ENCODE measurements at places on chromosomes 4 and X.
A peak's percentile ranks its signal among the peaks of the same experiment; 100 is the strongest.

DNA sequence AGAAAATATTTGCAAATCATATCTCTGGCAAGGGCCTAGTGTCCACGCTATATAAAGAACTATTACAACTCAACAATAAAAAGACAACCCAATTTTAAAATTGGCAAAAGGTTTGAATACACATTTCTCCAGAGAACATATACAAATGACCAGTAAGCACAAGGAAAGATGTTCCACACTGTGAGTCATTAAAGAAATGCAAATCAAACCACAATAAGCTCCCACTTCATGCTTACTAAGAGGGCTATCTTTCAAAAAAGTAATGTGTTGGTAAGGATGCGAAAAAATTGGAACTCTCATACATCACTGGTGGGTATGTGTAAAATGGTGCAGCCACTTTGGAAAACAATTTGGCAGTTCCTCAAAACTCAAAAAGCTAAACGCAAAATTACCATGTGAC, 884.0 kb upstream of the INTU start:
- DNase-seq: no peak

DNA sequence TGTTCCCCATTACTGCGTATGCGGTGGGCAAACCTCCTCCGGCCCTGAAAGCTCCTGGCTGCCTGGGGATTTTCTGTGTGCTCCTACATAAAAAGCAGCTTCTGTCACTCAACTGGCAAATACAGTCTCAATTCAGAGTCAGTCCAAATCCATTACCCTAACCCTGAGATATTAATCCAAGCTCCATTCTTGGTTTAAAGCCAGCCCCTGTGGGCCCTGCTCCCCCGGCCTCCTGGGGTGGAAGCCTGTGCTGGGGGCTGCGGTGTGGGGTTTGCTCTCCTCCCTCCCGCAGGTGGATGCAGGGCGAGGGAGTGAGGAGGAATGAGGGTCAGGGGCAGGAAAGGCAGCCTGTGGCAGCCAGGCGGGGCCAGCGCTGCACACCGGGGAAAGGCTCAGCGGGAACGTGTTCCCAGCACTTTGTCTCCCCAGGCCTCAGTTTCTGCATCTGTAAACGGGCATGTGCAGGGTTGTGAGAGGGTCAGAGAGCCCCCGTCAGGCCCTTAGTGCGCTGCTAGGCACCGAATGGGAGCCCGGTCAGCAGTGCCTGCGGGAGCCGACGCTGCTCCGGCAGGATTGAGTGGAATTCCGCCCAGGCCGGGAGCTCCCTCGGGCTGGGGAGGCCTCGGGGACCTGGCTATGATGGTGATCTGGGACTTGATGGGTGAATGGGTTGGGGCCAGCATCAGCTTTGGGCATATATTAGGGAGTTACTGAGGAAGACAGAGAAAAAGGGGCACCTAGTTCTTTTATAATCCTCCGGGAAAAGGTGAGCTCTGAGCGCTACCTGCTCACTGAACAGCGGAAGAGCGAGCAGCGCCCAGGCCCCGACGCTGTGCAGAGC, 6.3 kb upstream of the RGS12 start:
- no peak for DNase-seq

DNA sequence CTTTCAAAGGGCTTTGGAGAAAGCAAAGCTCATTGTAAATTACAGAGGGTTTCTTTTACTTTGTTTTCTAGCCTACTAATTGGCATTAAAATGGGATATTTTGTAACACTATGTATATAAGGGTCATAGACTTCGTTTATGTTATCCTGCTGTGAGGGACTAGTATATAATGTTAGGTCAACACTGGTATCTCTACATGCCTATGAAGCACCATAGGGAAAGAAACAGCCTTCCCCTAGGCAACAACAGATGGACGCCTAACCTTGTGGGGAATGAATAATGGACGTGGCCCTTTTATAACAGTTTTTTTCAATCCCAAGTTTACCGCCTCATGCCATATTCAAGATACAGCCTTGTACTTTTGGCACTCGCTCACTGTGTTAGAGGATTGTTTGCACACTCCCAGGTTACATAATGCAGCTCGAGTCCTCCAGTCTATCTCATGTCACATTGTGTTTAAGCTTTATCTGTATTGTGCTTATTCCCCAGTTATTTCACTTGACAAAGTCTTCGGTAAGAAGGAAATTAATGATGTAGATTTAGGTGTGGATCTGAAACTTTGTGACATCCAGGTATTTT, 711.0 kb downstream of the RPA4 start:
- DNase-seq: no peak

DNA sequence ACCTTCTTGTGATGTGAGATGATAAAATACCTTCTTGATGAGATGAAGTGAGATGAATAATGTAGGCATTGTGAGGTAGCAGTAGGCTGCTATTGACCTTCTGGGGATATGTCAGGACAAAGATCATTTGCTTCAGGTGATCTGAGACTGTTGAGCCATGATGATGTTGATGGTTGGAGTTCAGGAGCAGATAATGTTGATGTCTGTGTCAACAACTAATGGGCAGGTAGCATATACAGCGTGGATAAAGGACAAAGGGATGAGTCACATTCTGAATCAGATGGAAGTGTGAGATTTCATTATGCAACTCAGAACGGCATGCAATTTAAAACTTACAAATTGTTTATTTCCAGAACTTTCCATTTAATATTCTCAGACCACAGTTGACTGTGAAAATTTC, 57.3 kb downstream of the RAP1GDS1 start:
- no peak for DNase-seq

DNA sequence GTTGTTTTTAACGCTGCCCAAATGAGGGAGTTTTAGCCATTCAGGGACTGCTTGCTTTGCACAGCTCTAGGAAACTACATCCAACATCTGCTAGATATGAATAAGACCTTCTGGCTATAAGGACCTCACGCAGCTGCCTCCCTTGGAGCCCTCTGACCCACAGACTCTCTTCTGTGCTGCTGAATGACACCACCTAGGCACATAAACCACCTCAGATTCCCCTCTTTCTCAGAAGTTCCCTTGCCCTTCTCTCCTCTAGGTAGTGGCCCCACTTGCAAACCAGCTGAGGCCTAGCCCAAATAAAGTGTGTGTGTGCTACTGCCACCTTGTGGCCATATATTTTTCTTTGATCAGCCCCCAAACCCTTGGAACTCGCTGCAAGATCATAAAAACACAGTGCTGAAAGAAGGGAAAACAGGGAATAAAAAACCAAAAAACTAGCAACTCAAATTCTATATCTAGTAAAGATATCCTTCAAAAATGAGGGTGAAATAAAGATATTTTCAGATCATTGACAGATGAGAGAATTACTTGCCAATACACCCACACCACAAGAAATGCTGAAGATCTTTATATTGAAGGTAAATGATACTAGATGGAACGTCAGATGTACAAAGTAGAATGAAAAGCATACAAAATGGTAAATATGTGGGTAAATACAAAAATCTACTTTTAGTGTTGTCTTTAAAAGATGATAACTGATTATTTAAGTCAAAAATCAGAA, 265.9 kb downstream of the ADAMTS3 start:
- peak; percentile 2 for DNase-seq

- DNase-seq: no peak
Observed at GRCh38 chrX:79138658-79139241, 5.7 kb upstream of the GPR174 start.

GRCh38 chrX:300334-300733, 18.3 kb downstream of the GTPBP6 start:
- DNase-seq: no peak

DNA sequence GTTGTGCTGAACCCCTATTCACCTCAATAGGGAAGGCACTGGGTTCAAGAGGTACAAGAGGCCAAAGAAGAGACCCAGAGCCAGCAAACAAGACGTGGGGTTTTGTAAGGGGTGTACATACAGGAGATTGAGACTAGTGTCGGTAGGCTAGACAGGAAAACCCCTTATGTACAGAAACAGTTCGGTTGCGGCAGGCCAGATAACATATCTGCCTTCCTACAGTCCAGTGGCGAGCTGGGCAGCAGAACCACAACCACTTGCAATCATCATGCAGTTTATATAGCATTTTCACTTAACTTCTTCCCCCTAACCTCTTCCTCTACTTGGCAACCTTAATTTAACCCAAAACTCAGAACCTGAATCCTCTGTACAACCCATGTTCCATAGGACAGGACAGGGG, 422.2 kb downstream of the PDHA2 start:
- DNase-seq: no peak

- DNase-seq: no peak
Observed at GRCh38 chr4:181998398-181999295, 244.6 kb upstream of the TENM3 start.

DNA sequence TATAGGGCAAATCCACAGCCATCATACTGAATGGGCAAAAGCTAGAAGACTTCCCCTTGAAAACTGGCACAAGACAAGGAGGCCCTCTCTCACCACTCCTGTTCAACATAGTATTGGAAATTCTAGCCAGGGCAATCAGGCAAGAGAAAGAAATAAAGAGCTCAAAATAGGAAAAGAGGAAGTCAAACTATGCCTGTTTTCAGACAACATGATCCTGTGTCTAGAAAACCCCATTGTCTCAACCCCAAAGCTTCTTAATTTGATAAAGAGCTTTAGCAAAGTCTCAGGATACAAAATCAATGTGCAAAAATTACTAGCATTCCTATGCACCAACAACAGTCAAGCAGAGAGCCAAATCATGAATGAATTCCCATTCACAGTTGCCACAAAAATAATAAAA, 160.3 kb downstream of the CXXC4 start:
- no peak for DNase-seq

GRCh38 chr4:123444290-123444731, 47.7 kb downstream of the SPRY1 start:
- DNase-seq: no peak

GRCh38 chr4:184951668-184952160, 66.6 kb upstream of the HELT start:
- no peak for DNase-seq

DNA sequence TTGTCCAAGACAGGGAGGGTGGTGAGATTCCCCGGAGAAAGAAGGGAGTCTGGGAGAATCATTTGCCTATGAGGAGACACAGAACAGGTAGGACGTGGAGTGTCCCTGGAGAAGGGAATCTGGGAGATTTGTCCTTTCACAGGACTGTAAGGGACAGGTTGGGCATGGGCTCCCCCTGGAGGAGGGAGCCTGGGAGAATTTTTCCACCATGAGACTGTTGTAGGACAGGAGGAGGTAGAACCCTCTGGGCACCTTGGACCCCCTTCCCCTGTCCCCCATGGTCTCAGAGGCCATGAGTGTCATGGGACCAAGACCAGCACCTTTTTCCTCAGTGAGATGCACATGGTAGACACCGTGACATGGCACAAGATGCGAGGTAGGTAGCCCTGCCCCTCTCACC, 2.8 kb downstream of the PORCN start:
- DNase-seq: no peak

- no peak for DNase-seq
Observed at GRCh38 chr4:73408181-73408867, 4.2 kb downstream of the ALB start.

DNA sequence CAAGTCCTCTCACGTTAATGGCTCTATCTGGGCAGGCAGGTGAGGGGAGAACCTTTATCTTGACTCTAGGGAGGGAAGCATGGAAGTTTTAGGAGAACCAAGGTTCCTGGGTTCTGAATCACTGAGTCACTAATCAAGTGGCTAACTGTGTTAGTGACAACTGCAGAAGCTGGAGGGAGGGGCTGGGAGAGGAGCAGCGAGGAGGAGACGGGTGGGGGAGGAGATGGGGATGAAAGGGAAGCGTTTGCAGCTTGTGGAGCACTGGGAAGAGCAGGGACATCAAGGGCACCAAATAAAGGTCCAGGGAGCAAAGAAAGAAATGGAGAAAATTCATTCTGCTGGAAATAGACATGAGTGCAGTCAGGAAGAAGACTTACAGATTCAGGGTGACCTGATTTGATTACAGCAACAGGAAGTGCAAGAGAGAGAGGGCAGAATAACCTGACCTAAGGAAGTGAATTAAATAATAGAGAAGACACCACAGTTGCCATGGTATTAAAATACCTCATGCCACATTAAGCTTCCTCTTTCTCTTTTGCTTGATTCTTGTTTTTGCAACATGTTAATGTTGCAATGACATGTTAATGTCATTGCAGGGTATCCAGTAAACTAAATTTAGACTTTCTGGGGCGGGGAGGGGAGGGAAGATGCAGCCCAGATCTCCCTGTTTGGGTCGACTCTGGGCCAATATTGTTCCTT, 4.5 kb upstream of the SETD7 start:
- no peak for DNase-seq

DNA sequence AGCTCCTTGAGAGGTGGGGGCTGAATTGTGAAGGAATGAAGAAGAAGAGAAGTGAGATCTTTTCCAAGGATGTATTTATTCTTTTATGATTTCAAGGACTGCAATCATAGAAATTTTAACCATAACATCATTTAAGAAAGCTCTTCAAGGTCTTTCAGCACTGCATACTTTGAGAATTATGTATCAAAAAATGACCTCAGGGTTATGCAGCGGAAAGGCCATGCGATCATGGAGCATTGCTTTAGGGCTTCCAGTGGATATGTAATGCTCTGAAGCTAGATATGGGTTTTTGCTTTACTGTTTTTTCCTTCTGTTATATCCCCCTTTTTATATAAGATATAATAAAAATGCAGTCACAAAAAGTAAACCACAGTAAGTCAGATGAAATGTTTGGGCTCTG, 38.7 kb downstream of the SGMS2 start:
- DNase-seq: no peak

DNA sequence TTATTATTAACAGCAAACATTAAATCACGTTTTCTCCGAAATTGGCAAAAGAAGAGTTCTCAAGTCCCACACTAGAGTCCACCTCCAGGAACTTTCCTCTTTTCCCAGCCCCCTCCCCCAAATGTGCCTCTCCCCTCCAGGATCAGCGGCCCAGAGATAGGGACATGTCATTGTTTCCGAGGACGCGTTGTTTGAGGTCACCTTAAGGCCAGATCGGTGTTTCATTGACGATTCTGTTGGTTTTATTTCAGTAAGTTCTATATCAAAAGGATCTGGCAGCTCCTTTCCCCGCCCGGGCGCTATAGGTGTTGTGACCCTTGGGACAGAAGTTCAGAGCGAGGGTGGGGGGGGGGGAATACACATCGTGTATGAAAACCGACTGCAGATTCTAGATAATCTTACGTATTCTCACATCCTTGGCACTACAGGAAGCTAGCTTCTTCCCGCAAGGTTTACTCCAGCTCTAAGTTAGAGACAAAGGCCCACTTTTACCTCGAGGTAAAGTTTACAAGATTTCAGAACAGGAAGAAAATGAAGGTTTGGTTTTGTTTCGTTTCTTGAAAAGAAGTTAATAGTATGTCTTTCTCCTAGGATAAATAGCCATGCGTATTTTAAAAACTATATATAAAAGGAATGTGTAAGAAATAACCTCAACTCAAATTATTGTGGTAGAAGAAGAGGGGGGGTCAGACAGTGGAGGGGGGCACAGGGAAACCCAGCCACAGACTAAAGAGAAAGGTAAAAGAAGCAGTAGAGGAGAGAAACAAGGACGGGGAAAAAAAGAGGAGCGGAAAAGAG, 739 bp upstream of the MSX1 start:
- no peak for DNase-seq

- no peak for DNase-seq
Observed at GRCh38 chr4:32876546-32876945, 2156.4 kb downstream of the PCDH7 start.

DNA sequence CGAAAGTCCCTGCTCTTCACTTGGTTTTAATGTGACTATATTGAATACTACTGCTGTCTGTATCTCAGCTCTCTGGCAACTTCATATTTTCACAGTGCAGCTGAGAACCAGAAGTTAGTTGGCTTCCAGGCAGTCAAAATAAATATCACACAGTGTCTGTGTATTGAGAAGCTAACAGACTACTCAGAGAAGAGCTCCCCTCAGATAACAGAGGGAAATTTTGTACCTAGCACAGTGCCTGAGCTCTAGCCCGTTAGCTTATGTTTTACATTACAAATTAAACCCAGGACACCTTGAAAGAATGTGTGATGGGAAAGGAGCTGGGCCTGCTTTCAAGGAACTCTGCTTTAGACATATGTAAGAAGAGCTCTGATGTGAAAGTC, 22.7 kb downstream of the JADE1 start:
- DNase-seq: no peak
